HEK293T (cell line): ENCODE measurements at places on chromosomes 4 and X.

DNA sequence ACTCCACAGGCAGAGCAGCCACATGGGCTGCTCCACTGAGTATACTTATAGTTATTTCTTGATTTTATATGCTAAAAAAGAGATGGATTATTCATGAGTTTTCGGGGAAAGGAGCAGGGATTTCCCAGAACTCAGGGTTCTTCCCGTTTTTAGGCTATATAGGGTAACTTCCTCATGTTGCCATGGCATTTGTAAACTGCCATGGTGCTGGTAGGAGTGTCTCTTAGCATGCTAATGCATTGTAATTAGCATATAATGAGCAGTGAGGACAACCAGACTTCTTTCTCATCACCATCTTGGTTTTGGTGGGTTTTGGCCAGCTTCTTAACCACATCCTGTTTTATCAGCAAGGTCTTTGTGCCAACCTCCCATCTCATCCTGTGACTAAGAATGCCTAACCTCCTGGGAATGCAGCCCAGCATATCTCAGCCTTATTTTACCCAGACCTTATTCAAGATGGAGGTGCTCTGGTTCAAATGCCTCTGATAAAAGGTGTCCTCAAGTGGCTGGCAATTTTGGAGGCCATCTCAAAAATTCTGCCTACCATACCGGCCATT, 213.0 kb upstream of the VEGFC start:
- no peak for DNase-seq

GRCh38 chrX:118596390-118596789, 100.8 kb downstream of the DOCK11 start:
- DNase-seq: no peak

DNA sequence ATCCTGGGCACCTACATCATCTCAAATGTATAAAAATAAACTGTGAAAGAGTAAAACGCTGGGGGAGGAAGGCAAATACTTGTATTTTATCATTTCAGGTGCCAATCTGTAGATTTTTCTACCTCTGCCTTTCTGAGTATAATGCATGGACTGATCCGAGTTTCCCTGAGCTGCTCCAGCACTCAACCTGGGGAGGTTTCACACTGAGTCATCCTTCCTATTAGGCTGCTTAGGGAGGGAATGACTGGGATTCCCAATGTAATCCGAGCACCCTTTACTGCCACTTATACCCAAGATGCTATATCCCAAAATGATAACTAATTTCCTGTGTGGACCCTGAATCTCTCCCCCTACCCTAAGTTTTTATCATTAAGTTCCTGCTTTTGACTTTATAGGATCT, 126.6 kb downstream of the HNRNPD start:
- DNase-seq: no peak

- no peak for DNase-seq
Measured at GRCh38 chr4:39104255-39104654, 42.2 kb downstream of the KLHL5 start.
